ENCODE measurements at places on chromosomes 4 and X.

GRCh38 chr4:173181848-173182247, 13.2 kb downstream of the GALNT7 start:
- no peak for DNase-seq

GRCh38 chr4:2795893-2796848, 3.3 kb downstream of the SH3BP2 start:
- no peak for DNase-seq

- no peak for DNase-seq
Observed at GRCh38 chrX:114028907-114029662, 554.8 kb upstream of the HTR2C start.

- no peak for DNase-seq
Observed at GRCh38 chr4:102675141-102675540, 85.6 kb downstream of the MANBA start.

- no peak for DNase-seq
Observed at GRCh38 chr4:100302061-100303026, 112.1 kb upstream of the DDIT4L start.

DNA sequence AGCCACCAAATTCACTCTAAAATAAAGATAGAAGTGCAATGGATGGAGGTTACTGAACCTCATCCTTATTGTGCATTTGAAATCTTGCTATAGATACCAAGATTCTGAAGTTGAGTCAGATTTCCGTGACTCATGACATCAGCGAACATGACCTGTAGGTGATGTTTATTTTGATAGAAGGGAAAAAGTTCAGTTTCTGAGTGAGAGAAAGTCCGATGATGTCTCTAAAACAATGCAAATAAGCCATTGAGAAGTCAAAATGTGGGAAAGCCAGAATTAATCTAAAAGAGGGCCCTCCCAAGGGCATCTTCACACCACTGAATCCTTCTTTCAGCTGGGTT, 20.0 kb downstream of the PHOX2B start:
- DNase-seq = no peak

- DNase-seq = no peak
Observed at GRCh38 chr4:44320833-44321232, 127.8 kb downstream of the KCTD8 start.
